ENCODE measurements at places on chromosomes 3 and 15. TPM values are rescaled to one million over a fixed set of nuclear protein-coding genes. Genes with fewer than 3 reads are reported as not detected.

The ISL2 gene
- 3.8 TPM for total RNA-seq

The CPN2 gene
- total RNA-seq, result not detected

The GOLGA8J gene
- total RNA-seq, result 0.10 TPM

The GDPGP1 gene
- 6.0 TPM for total RNA-seq

The SLC9A9 gene
- total RNA-seq, result 0.22 TPM

The ZBED2 gene
- 0.15 TPM for total RNA-seq

The GOLGA8H gene
- total RNA-seq, result 1.6 TPM

The MYRIP gene
- total RNA-seq, result not detected

The KCNAB1 gene
- not detected for total RNA-seq

The ZNF80 gene
- total RNA-seq, result not detected

The SPINK8 gene
- not detected for total RNA-seq

The SI gene
- not detected for total RNA-seq

The GPR87 gene
- 2.1 TPM for total RNA-seq

The DPP8 gene
- 27.9 TPM for total RNA-seq

The IQCF6 gene
- total RNA-seq, result not detected

The FEZF2 gene
- not detected for total RNA-seq

The NR2E3 gene
- not detected for total RNA-seq

The SH2D7 gene
- total RNA-seq, result not detected

The GOLGA6D gene
- total RNA-seq, result not detected

The SAXO2 gene
- 1.3 TPM for total RNA-seq

The NRROS gene
- not detected for total RNA-seq
